Stimulated activated CD4-positive, alpha-beta T cell treated with anti-CD3 and anti-CD28 coated beads, Interleukin-2, amount 100 ng/mL, for 24 hours (primary cell): ENCODE measurements at places on chromosomes 13 and 19.
A peak's percentile ranks its signal among the peaks of the same experiment; 100 is the strongest.

- no peak for DNase-seq
Measured at GRCh38 chr19:51687791-51688670, 5.1 kb upstream of the SPACA6 start.

DNA sequence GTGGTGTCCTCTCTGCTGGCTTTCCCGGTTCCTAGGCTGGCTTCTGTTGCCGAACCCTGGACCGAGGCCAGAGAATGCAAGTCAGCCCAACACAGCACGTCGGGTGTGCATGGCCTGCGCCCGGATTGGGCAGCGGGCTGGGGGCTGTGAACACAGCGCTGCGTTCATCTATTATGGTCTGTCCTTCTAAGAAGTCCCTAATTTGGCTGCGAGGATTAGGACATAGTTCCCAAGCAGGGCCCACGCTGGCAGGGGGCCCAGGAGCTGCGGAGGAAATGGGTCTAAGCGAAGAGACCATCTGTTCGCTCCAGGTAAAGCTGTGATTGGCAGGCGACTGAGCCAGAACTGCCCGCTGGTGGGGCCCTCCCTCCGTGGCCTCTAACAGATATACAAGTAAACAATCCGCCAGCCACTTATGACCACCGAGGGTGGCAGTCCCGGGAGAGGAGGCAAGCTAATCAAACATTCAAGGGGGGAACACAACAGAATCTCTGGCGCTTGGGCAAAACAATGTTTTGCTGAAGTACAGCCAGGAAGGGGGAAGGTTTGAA is 6.0 kb downstream of the SYCE2 start:
- no peak for DNase-seq

- no peak for DNase-seq
Measured at GRCh38 chr13:102680842-102681740, 13.8 kb downstream of the METTL21C start.

DNA sequence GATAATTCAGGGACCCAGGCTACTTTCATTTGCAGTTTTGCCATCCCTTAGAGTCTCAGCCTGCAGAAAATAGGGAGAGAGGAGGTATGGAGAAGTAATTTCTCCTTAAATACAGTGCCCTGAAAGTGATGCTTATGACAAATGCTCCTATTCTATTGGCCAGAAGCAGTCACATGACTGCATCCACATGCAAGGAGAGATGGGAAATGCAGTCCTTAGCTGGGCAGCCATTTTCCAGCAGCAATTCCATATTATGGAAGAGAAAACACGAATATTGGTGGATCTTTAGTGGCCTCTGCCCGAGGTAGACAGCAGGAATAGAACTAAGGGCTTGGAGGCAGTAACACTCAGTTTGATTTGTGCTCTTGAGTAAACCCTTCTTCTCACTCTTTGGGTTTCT is 39.4 kb downstream of the VAV1 start:
- DNase-seq: no peak

DNA sequence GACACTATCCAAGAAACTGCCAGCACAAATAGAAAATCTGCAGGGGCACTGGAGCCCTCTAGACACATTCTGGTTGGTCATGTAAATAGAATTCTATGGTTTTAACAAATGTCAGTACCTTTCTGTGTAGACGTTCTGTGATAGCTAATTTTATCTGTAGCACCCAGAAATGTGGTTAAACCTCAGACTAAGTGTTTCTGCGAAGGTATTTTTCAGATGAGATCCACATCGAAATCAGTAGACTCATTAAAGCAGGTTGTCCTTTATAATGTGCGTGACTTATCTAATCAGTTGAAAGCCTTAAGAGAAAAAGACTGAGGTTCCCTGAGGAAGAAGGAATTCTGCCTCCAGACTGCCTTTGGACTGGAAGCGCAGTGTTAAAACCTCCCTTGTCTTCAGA is 922.9 kb downstream of the EFNB2 start:
- no peak for DNase-seq

DNA sequence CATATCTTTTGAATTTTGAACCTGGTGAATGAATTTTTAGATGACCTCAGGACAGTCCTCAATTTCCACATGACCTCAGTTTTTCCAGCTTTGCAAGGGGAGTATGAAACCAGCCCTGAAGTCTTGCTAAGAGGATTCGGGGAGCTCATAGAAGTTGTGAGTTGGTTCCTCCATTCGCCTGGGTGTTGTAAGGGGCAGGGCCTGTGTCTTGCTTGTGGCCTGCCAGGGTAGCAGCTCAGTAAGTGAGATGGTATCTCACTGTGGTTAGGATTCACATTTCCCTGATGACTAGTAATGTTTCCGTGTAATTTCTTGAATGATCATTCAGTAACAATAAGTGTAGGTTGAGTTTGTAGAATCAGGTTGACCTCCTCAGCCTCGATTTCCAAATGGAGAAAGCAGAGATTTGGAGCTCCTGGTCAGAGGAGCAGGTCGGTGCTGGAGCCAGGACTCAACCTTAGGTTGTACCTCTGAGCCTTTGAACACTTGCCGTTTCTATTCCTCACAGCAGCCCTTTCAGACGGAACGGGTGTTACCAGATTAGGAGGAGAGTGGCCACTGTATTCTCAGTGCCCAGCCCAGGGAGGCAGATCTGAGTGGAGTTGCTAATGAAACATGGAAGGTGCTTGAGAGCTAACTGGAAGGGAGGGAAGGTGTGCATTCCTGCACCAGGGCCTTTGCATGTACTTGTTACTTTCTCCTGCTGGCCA is 14.6 kb downstream of the NACC1 start:
- DNase-seq: peak; percentile 69

- no peak for DNase-seq
Measured at GRCh38 chr13:43110036-43110435, 86.7 kb downstream of the DNAJC15 start.

GRCh38 chr13:51689663-51689996 is 105.4 kb downstream of the WDFY2 start:
- no peak for DNase-seq

GRCh38 chr19:2883686-2884439 is 16.7 kb downstream of the ZNF556 start:
- DNase-seq: no peak

- no peak for DNase-seq
Measured at GRCh38 chr19:7428651-7429113, 60.2 kb downstream of the PEX11G start.
